Large intestine (tissue), 12 donors: ENCODE measurements at places on chromosomes 16 and 17. TPM values are rescaled to one million over a fixed set of nuclear protein-coding genes. Genes with fewer than 3 reads are reported as not detected.
A peak's percentile ranks its signal among the peaks of the same experiment; 100 is the strongest.

DNA sequence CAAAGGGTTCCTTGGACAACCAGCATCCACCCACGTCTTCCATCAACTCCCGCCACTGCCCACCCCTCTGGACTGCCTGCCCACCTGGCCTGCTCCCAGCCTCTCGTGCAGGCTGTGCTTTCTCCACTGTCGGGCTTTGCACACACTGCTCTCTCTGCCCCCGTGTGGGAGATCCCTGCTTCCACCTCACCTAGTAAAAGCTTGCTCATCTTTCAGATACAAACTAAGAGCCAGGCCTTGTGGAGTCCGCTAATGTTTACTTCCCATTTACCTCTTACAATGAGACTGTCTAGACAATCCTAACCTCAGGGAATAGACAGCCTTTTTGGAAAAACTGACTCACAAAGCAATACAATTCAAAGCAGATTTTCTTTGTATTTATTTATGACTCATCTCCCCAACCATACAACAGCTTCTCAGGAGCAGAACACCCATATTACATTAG lies 67.6 kb downstream of the USP31 start:
- no peak overlapping the region for H3K4me3 ChIP-seq
- no peak overlapping the region for H3K27ac ChIP-seq
- no peaks in the 10 kb centered on the region for H3K4me1 ChIP-seq
- H3K27me3 ChIP-seq = no peaks in the 10 kb centered on the region
- no peak for DNase-seq

- no peaks in the 10 kb centered on the region for H3K36me3 ChIP-seq
- no peaks in the 10 kb centered on the region for H3K27me3 ChIP-seq
- no peaks in the 10 kb centered on the region for H3K4me1 ChIP-seq
- H3K27ac ChIP-seq = no peak overlapping the region
Measured at GRCh38 chr16:77949445-77949844, 72.9 kb upstream of the CLEC3A start.

- H3K4me1 ChIP-seq = no peaks in the 10 kb centered on the region
- no peaks in the 10 kb centered on the region for H3K36me3 ChIP-seq
- no peak overlapping the region for H3K4me3 ChIP-seq
Measured at GRCh38 chr17:63258785-63259184, 187.3 kb downstream of the CYB561 start.

DNA sequence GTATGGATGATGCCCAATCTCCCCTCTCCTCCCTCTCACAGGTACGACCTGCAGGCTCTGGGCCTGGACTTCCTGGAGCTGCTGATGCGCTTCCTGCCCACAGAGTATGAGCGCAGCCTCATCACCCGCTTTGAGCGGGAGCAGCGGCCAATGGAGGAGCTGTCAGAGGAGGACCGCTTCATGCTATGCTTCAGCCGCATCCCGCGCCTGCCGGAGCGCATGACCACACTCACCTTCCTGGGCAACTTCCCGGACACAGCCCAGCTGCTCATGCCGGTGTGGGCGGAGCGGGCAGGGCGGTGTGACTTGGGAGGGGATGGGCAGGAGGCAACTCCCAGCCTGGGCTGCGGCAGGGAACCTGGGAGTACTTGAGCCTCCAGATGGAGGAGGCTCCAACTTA lies 18.1 kb downstream of the SPATA32 start:
- H3K27ac ChIP-seq = no peak overlapping the region
- DNase-seq = no peak
- H3K4me1 ChIP-seq = peaks cover 18% of the 10 kb centered on the region
- no peak overlapping the region for H3K4me3 ChIP-seq
- peaks cover 45% of the 10 kb centered on the region for H3K27me3 ChIP-seq

DNA sequence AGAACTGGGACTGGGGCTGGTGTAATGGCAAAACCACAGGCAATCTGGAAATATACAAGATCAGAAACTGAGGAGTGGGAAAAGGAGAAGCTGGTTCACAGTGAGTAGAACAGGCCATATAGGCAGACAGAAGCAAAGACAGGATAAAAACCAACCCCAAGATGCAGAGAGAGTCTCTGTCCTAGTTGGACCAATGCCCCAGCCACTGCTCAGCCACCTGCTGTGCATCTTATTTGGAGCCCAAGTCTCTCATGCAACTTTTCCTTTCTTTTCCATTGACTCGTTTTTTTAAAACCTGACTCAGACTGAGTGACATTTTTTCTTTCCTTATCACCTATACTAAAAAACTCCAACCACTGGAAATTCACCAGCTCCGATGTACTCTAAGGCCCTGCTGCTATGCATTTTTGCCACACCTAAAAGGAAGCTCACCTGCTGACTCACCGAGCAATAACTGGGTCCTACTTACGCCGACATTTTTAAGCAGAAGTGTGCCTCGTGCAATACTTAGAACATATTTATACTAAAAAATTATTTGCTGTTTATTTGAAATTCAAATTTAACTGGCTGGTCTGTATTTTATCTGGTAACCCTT lies 100.8 kb upstream of the XYLT1 start:
- no peaks in the 10 kb centered on the region for H3K4me1 ChIP-seq
- H3K36me3 ChIP-seq = no peaks in the 10 kb centered on the region
- no peaks in the 10 kb centered on the region for H3K27me3 ChIP-seq
- no peak overlapping the region for H3K27ac ChIP-seq

DNA sequence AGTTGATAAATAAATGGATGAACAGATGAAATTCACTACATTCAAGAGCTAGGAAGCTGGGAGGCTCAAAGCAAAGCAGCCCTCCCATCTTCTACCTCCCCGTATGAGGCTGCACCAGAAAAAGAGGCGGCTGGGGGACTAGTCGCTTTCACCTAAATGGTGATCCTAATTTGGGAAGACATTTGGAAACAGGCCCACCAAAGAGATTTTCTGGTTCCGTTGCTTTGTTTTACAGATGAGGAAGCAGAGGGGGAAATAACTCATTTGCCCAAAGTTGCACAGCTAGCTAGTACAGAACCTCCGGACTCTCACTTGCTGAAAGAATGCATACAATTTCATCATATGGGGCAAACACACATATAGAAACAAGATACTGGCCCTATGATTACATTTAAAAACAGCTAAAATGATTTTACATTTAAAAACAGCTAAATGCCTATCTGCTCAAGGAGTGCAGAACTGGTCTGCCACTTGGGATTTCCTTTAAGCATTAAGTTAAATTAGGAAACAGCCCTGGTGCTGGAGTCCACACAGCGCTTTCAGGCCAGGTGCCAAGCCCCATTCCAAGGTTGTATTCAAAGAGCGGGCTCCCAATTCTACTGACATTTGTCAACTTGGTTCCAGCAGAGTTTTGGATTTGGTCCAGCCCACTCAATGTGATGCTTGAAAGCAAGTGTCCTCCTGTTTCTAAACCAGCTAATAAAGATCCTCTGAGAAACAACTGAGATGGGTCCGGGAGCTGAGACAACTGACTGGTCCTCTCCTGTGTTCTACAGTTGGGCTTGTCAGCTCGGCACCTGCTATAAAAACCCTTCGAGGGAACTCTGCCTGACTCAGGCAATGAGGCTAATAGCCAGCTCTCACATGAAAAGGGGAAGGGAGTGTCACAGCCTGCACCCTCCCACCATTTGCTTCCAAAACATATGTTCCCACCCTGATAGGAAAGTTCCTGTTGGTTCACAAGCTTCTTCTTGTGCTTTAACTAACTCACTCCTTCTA lies 11.7 kb downstream of the ERN1 start:
- H3K4me1 ChIP-seq = peaks cover 4% of the 10 kb centered on the region
- no peak overlapping the region for H3K27ac ChIP-seq
- no peaks in the 10 kb centered on the region for H3K36me3 ChIP-seq
- no peaks in the 10 kb centered on the region for H3K27me3 ChIP-seq
- H3K4me3 ChIP-seq = no peak overlapping the region

GRCh38 chr16:60204181-60204580 lies 1470.1 kb upstream of the GOT2 start:
- no peak overlapping the region for H3K27ac ChIP-seq
- H3K4me3 ChIP-seq = no peak overlapping the region
- DNase-seq = no peak

DNA sequence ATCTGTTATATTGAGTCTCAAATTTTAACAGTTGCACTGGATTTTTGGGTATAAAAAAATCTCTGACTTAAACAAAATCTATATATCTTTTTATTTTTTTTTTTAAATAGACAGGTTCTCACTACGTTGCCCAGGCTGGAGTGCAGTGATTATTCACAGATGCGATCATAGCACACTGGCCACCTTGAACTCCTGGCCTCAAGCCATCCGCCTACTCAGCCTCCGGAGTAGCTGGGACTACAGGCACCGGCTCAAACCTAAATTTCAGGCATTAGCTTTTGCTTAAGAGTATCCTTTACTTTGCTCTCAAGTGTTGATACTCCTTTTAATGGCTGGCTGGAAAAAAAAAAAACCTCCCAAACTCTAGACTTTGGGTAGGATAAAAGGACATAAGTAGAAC lies 61.6 kb downstream of the RPGRIP1L start:
- peaks cover 4% of the 10 kb centered on the region for H3K36me3 ChIP-seq
- no peaks in the 10 kb centered on the region for H3K27me3 ChIP-seq
- DNase-seq = no peak
- H3K27ac ChIP-seq = no peak overlapping the region

GRCh38 chr17:79294459-79295071 lies 219.9 kb downstream of the ENGASE start:
- peak; percentile 52 for DNase-seq
- H3K4me3 ChIP-seq = no peak overlapping the region
- no peaks in the 10 kb centered on the region for H3K36me3 ChIP-seq
- no peaks in the 10 kb centered on the region for H3K4me1 ChIP-seq
- peaks cover 2% of the 10 kb centered on the region for H3K27me3 ChIP-seq

DNA sequence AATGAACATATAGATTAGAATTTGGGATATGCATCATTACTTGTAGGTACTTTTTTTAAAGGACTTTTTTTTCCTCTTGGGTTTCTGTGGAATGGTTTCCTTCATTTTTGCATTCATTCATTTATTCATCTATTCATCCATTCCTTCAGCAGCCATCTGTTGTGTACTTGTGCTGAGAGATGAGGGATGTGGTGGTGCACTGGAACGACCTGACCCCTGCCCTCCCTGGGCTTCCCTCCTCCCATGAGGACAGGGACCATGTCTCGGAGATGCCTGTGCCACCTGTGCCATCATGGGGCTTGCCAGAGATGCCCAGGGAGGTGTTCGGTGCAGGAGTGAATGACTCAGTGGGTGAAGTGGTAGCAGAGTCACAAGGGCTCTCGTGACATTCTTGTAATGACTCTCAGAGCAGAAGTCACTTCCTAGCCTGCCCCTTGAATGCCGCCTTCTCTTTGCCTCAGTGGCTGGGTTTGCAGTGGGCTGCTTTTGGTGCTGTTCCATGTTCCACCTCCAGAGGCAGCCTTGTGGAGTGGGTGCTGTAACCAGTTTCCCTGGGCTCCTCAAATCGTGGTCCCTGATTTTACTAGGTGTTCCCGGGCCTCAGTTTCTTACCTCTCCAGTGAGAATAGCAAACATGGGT lies 43.9 kb downstream of the CLEC16A start:
- H3K4me3 ChIP-seq = no peak overlapping the region
- no peak for DNase-seq
- peaks cover 22% of the 10 kb centered on the region for H3K36me3 ChIP-seq
- no peak overlapping the region for H3K27ac ChIP-seq
- no peaks in the 10 kb centered on the region for H3K27me3 ChIP-seq

DNA sequence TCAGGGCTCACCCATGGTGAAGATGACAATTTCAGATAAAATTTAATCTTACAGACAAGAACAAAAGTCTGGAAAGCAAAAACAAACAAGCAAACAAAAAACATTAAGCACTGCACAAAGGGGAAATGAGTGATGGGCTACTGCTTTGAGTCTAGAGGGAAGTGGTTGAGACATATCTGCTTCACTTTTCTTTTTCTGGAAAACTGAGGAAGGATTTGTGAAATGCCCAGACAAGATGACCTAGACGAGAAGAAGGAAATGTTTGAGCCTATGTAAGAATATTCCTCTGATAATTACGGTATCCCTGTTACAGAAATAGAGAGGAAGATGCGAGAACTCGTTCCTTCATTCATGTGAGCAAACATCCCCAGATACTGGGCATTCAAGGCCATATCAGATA lies 11.5 kb upstream of the HYDIN start:
- peaks cover 19% of the 10 kb centered on the region for H3K4me1 ChIP-seq
- no peaks in the 10 kb centered on the region for H3K36me3 ChIP-seq
- H3K27ac ChIP-seq = no peak overlapping the region
- no peak for DNase-seq
- no peaks in the 10 kb centered on the region for H3K27me3 ChIP-seq

DNA sequence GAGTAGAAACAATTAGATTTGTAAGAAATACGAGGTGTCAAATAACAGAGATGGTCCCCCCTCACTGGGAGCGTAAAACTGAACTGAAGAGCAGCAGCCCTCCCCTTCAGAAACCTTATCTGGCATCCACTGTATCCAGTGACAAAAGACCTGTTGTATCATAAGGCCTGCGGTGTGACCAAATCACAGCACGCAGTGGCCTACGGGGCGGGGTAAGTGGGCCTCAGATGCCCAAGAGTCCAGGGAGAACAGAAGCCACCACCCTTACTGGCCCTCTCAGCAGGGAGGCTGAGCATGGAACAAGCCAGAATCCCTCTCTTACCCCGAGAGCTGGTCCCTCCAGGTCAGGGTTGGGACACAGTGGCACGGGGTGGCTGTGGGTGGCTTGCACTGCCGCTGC lies 5.5 kb downstream of the JMJD6 start:
- no peak for DNase-seq
- no peak overlapping the region for H3K4me3 ChIP-seq
- peaks cover 20% of the 10 kb centered on the region for H3K4me1 ChIP-seq
- H3K27ac ChIP-seq = no peak overlapping the region
- H3K36me3 ChIP-seq = peaks cover 84% of the 10 kb centered on the region

DNA sequence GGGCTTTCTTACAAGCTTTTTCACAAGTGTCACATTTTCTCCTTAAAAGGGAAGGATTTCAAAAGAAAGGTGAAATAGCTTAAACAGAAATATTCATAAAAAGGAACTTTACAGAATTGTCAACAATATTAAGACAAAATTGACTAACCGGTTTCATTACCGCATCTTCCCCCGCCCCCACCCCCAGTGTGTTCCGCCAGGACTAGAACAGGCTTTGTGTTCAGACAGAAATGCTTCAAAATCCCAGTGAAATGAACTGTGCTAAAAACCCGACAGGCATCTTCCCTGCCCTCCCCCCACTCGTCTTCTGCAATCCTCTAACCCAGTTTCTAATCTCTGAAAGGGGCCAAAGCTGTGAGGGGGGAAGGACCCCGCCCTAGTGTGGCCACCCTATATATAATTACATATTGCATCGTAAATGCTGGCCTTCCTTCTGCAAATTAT lies 990 bp upstream of the ROGDI start:
- H3K36me3 ChIP-seq = peaks cover 54% of the 10 kb centered on the region
- peak overlapping the region; percentile 51 for H3K4me3 ChIP-seq
- no peaks in the 10 kb centered on the region for H3K27me3 ChIP-seq
- peak overlapping the region; percentile 77 for H3K27ac ChIP-seq

Gene GCGR
- polyA plus RNA-seq = 2.5 TPM

Gene ACOX1
- 64.6 TPM for polyA plus RNA-seq

Gene SLC13A5
- 1.9 TPM for polyA plus RNA-seq

Gene CALB2
- polyA plus RNA-seq = 1.5 TPM

Gene GLTPD2
- polyA plus RNA-seq = 34.4 TPM

Gene FNDC8
- polyA plus RNA-seq = 0.07 TPM
